T-cell (primary cell): ENCODE measurements at places on chromosomes 3 and 15. TPM values are rescaled to one million over a fixed set of nuclear protein-coding genes. Genes with fewer than 3 reads are reported as not detected.

DNA sequence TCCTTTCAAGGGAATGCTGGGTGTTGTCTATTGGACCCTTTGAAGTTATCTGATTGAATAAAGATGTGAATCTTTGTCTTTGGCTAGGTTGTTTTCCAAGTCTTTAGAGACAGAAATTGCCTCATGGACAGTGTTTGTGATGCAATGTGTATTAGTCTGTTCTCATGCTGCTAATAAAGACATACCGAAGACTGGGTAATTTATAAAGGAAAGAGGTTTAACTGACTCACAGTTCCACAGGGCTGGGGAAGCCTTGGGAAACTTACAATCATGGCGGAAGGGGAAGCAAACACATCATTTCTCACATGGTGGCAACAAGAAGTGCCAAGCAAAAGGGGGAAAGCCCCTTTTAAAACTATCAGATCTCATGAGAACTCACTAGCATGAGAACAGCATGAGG is 88.8 kb upstream of the PLXND1 start:
- no peaks in the 10 kb centered on the region for H3K27me3 ChIP-seq
- no peak overlapping the region for H3K27ac ChIP-seq
- H3K36me3 ChIP-seq, result no peaks in the 10 kb centered on the region
- H3K4me3 ChIP-seq, result no peak overlapping the region

GRCh38 chr3:21641959-21642358 is 109.1 kb downstream of the ZNF385D start:
- no peak for DNase-seq
- H3K4me3 ChIP-seq, result no peak overlapping the region
- H3K27ac ChIP-seq, result no peak overlapping the region

DNA sequence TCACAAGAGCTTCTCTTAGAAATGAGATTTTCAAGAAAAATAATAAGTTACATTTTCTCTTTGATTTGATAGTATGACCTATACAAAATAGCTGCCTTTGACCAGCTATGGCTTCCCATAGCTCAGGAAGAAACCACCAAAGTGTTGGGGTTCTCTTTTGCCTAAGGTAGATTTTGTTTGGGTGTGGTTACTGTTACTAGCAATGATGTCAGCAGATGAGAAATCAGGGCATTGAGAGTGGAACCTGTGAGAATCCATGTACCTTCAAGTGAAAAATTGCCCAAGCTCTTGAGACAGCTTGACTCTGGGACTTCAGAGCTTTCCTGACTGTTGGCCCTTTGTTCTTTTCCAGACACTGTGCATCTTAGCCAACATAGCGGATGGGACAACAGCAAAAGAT is 45.6 kb downstream of the NME9 start:
- H3K27me3 ChIP-seq, result no peaks in the 10 kb centered on the region
- no peak overlapping the region for H3K4me3 ChIP-seq
- H3K36me3 ChIP-seq, result no peaks in the 10 kb centered on the region
- no peaks in the 10 kb centered on the region for H3K4me1 ChIP-seq

The SAMMSON gene
- total RNA-seq, result not detected

The IFT122 gene
- total RNA-seq, result 20.3 TPM

DNA sequence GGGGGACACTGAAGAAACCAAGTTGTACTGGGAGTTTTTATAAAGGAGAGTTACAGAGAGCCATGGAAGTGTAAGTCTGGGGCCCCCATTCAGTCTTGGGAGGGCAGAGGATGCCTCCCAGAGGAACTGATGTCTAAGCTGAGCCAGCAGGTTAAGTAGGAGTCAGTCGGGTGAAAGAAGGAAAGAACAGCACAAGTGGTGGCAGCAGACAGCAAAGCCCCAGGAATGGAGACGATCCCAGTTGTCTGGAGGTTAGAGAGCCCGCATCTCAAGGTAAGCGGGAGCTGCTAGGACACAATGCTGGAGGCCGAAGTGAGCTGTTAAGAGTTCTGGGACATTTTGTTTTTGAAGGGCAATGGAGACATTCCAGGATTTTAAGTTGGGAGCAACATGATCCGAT is 88.8 kb downstream of the TAMM41 start:
- no peaks in the 10 kb centered on the region for H3K4me1 ChIP-seq
- H3K36me3 ChIP-seq, result no peaks in the 10 kb centered on the region
- H3K4me3 ChIP-seq, result no peak overlapping the region
- H3K27ac ChIP-seq, result no peak overlapping the region
- no peak for DNase-seq

The RETNLB gene
- total RNA-seq, result 0.50 TPM

DNA sequence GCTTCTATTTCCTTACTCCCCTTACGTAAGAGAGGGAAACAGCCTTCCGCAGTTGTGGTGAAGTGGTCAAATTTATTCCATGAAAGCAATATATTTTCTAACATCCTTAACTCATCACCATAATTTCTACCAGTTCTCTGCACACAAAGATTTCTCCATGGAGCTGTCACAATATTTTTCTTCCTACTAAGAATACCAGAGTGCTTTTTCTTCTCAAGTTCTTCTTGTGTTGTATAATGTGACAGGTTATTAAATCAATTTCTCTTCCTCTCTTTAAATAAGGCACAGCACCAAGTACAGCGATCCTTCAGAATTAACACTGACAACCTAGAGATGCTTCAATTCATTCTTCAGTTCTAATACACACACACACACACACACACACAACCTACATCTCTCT is 153.0 kb downstream of the CPNE4 start:
- H3K36me3 ChIP-seq, result no peaks in the 10 kb centered on the region
- no peaks in the 10 kb centered on the region for H3K27me3 ChIP-seq
- H3K27ac ChIP-seq, result no peak overlapping the region
- no peak for DNase-seq

The ATP8B4 gene
- total RNA-seq, result 0.72 TPM

DNA sequence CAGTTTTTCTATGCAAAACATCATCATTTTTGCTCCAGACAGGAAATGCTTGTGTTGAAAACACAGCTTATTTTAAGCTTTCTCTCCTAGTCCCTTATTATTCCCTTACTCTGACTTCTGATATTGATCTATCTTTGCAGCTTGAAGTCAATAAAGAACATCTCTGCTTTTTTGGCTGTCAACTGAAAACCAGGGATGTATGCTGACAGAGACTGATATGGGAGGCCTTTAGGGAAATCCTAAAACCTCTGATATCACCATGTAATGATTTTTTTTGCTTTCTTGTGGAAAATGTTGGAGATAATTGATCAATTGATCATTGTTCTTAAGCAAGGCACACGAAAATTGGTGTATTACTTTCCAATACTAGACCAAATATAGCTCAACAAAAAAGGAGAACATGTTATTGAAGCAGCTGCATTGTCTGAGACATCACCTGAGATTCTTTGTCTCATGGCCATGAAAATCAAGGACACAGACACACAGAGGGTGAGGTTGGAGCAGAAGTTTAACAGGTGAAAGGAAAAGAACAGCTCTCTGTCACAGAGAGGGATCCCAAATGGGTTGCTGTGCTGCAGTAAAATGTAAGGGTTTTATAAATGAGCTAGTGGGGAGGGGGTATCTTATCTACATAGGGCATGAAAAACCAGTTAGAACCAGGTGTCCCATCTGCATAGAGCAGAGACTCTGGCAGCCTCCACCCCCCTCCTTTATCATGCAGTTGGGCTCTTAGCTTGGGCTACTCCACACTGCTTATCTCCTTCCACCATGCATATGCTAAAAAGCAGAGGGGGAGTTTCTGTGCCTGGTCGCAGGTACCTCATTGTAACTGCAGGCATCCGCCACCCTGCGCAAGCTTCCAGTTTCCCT is 17.0 kb upstream of the SENP7 start:
- H3K27me3 ChIP-seq, result no peaks in the 10 kb centered on the region
- no peaks in the 10 kb centered on the region for H3K36me3 ChIP-seq
- H3K27ac ChIP-seq, result peak overlapping the region; percentile 71
- H3K4me3 ChIP-seq, result no peak overlapping the region

The FRMD4B gene
- 11.9 TPM for total RNA-seq

The CDC25A gene
- 1.1 TPM for total RNA-seq

- no peaks in the 10 kb centered on the region for H3K36me3 ChIP-seq
- H3K27me3 ChIP-seq, result peaks cover 3% of the 10 kb centered on the region
- no peaks in the 10 kb centered on the region for H3K4me1 ChIP-seq
- no peak overlapping the region for H3K4me3 ChIP-seq
These were observed 354.0 kb downstream of the LRTM1 start for GRCh38 chr3:54573858-54574257.

- H3K27ac ChIP-seq, result peak overlapping the region; percentile 40
- DNase-seq, result no peak
- H3K4me1 ChIP-seq, result peaks cover 11% of the 10 kb centered on the region
- no peaks in the 10 kb centered on the region for H3K36me3 ChIP-seq
- H3K27me3 ChIP-seq, result peaks cover 5% of the 10 kb centered on the region
- no peak overlapping the region for H3K4me3 ChIP-seq
These were observed 45.7 kb downstream of the C2CD4B start for GRCh38 chr15:62119227-62119864.

DNA sequence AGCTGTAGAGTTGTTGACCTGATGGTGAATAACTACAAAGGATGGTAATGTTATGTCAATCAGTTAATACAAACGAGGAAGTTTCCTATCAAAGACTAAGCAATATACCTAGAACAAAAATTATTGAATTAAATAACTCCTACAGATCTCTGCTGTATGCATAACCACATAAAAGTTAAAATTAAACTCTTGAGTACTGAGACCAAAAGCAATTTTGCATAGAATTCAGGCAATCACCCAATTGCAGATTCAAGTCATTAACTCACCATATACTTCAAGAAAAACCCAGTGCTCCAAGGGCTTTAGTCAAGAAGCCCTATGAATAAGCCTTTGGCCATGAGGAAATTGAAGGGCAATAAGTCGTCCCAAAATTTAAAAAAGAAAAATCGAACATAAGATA is 518.8 kb downstream of the MECOM start:
- no peaks in the 10 kb centered on the region for H3K36me3 ChIP-seq
- DNase-seq, result no peak
- H3K27ac ChIP-seq, result no peak overlapping the region
- H3K4me1 ChIP-seq, result peaks cover 24% of the 10 kb centered on the region
- no peak overlapping the region for H3K4me3 ChIP-seq

- no peak overlapping the region for H3K4me3 ChIP-seq
- no peaks in the 10 kb centered on the region for H3K27me3 ChIP-seq
- H3K36me3 ChIP-seq, result no peaks in the 10 kb centered on the region
- no peak overlapping the region for H3K27ac ChIP-seq
- DNase-seq, result no peak
- peaks cover 14% of the 10 kb centered on the region for H3K4me1 ChIP-seq
These were observed 398.7 kb downstream of the SHQ1 start for GRCh38 chr3:72449551-72449950.

The POLR2H gene
- total RNA-seq, result 55.6 TPM

DNA sequence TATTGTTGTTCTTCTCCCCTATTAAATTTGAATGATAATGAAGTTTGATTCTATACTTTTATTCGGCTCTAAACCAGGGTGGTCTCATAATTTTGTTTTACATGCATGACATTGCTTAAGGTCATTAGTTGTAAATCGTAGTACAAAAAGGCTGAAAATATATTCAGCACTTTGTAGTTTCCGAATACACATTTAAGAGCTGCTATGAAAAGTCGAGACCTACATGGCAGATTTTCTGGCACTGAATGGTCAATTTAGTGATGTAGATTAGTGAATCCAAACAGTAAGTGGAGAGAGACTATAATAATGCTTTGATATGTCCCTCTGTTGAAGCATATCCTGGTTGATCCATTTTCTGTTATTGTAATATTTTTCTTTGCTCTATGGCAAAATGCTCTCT is 254.0 kb upstream of the SOX2 start:
- no peak overlapping the region for H3K4me3 ChIP-seq
- no peaks in the 10 kb centered on the region for H3K27me3 ChIP-seq
- H3K4me1 ChIP-seq, result no peaks in the 10 kb centered on the region
- H3K27ac ChIP-seq, result no peak overlapping the region
- DNase-seq, result no peak
- H3K36me3 ChIP-seq, result no peaks in the 10 kb centered on the region

The SEMA5B gene
- not detected for total RNA-seq

DNA sequence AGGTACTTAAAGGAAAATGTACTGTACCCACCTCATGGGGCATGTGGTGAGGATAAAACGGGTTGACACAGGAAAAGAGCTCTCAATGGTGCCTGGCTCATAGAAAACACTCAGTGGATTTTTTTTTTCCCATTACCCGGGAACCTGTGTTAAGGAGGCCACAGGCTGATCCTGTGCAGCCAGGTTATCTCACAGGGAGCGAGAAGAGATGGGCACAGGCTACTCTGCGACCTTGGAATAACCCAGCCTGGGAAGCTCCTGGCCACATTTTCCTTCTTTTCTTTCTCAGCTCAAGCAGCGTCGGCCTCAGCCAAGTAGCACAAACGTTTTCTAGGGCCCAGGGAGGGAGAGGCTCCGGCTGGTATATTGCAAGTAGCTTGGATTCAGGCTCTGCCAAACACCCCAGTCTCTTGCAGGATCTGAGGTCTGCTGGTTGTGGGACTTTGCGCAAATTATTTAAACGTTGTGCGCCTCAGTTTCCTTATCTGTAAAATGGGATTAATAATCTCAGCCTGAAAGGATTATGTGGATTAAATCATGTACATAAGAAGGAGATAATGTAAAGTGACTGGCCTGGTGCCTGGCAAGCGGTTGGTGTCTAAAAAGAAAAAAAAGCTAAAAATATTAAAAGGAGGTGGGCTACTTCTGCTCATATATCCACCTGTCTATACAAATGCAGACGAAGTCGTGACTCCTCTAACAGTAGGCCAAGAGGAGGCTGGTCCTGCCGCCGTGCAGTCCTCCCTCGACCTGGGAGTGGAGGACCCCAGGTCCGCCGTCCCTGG is 2.2 kb downstream of the FURIN start:
- no peaks in the 10 kb centered on the region for H3K27me3 ChIP-seq
- no peak for DNase-seq
- H3K4me3 ChIP-seq, result peak overlapping the region; percentile 66
- H3K4me1 ChIP-seq, result peaks cover 48% of the 10 kb centered on the region

DNA sequence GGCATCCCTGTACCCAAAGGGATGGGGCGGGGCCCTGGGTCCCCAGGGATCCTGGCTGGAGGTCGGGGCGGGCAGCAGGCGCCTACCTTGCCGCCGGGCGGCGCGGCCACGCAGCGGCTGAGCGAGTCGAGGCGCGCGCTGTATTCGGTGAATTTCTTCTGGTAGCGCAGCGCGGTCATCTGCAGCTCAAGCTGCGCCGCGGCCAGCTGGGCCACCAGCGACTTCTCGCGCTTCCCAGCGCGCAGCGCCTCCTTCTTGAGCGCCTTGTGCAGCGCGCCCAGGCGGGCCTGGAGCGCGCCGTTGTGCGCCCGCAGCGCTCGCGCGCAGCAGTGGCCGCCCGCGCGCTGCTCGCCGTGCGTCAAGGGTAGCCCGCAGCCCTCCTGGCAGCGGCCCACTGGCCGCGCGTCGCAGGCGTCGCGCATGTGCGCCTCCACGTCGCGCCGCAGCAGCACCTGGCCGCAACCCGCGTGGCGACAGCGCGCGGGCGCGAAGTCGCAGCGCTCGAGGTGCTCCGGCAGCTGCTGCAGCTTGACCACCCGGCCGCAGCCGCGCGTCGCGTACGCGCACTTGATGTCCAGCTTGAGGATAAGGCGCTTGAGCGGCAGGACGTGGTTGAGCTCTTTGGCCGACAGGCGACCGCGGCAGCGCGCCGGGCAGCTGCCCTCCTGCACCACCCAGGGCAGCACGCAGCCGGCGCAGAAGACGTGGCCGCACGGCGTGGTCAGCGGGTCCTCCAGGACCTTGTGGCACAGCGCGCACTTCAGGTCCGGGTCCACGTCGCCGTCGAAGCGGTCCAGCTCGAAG is 522 bp downstream of the PDZRN3 start:
- H3K4me3 ChIP-seq, result no peak overlapping the region
- DNase-seq, result no peak
- H3K36me3 ChIP-seq, result no peaks in the 10 kb centered on the region
